ENCODE measurements at places on chromosomes 12 and 14. TPM values are rescaled to one million over a fixed set of nuclear protein-coding genes. Genes with fewer than 3 reads are reported as not detected.
A peak's percentile ranks its signal among the peaks of the same experiment; 100 is the strongest.

ADCY6 gene
- total RNA-seq: 22.4 TPM

LALBA gene
- not detected for total RNA-seq

FLVCR2 gene
- total RNA-seq: 2.8 TPM

KCNH3 gene
- not detected for total RNA-seq

TMEM233 gene
- not detected for total RNA-seq

CLEC9A gene
- total RNA-seq: not detected

B3GNT4 gene
- total RNA-seq: 0.30 TPM

TDRD9 gene
- total RNA-seq: not detected

KRT75 gene
- total RNA-seq: not detected

- DNase-seq: no peak
Observed at GRCh38 chr14:72646861-72647528, 246.9 kb downstream of the DPF3 start.

DNA sequence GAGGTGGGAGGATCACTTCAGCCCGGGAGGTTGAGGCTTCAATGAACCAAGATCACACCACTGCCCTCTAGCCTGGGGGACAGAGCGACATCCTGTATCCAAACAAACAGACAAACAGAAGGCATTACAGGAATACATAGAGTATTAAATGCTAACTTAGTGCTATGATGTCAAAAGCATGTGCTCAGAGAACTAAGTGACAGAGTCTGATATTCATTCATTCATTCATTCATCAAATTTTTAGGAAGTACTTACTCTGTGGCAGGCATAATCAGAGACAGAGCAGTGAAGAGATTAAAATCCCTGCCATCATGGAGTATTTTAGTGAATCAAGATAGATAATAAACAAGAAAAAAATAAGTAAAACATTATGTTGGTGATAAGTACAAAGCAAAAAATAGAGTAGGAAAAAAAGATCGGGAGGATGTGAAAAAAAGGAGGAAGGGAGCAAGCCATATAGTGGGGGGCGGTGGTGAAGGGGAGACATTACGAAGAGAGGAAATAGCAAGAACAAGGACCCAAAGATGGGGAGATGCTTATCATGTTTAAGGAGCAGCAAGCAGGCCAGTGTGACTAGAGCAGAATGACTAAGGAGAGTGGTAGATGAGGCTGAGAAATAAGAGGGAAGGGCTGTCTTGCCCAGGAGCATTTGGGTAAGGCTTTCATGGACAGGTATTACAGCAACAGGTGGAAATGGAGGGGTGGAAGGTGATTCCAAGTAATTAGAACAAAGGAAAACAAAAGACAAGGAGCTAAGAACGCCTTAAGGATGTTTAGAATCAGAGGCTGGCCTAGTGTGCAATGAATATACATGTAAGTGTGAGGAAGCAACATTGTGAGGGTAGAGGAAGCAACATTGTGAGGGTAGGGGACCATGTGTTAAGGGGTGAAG is 2.8 kb downstream of the MAP4K5 start:
- no peak for DNase-seq

GRCh38 chr12:30696103-30696408 is 387 bp upstream of the IPO8 start:
- DNase-seq: no peak

DNA sequence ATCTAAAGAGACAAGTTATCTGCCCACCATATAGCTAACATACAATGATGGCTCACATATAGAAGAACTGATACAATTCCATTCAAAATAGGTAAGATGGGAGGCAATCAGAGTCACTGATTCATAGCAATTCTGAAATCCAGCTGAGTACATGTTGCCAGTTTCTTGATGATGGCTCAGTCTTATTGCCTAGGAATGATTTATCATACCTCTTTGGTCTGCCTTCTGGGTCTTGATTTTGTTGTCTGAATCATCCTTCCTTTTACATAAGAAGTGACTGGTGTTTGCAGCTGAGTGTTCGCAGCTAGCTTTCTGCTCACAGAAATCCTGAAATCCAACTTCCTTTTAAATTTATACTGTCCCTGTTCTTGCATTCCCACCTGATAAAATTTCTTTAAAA is 463.2 kb upstream of the MGAT4C start:
- no peak for DNase-seq

- no peak for DNase-seq
Observed at GRCh38 chr12:25119020-25119419, 75.9 kb downstream of the DNAI7 start.

DNA sequence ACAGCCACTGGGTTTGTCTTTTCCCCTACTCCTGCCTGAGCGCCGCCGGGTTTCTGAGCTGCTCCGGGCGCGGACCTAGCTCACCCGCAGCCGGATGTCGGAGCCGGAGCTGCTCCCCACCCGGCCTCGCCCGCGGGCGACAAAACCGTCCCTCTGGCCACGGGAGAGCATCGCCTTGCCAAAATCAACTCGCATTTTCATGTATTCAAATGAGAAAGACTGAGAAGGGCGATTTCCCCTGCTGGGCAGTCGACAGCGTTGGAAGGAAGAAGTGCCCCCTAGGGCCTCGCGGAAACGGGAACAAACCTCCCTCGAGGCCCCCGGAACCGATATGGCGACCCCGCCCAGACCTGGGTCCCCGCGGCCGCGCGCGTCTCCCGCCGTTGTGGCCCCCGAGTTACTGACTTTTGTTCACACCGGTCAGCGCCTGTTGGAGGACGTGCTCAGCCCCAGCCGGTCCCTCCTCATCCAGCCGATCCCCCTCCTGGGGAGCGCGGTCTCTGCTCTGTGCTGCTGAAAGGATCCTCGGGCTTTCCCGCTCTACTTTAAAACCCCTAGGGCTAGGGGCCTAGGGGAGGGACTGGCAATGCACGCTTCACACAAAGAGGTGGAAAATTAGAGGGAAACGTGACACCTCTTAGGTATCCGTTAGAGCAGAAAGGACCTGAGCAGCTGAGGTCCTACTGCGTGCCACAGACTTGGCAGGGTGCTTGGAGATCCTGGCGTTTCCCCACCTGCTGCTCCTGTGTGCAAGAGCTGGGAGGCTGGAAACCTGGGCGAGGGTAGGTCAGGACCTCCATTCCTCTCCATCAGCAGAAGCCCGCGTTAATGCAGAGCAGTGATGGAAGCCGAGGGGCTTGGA is 4.3 kb downstream of the TTC6 start:
- peak; percentile 74 for DNase-seq

DNA sequence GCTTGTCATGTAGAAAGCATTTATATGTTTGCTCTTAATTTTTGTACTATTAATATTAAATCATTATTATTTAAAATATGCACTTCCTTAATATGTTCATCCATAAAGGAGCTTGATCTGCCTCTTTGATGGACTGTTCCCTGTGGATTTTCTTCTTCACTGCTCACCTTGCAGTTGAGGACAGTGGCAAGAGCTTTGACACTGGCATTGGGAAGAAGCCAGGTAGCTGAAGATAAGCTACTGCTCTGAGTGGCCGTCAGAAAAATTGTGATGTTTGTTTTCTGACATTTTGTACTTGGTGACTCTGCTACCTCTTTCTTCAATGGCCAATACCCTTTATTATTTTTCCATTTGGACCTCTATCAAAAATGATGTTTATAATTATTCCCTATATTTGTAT is 349.4 kb upstream of the NOVA1 start:
- no peak for DNase-seq

DNA sequence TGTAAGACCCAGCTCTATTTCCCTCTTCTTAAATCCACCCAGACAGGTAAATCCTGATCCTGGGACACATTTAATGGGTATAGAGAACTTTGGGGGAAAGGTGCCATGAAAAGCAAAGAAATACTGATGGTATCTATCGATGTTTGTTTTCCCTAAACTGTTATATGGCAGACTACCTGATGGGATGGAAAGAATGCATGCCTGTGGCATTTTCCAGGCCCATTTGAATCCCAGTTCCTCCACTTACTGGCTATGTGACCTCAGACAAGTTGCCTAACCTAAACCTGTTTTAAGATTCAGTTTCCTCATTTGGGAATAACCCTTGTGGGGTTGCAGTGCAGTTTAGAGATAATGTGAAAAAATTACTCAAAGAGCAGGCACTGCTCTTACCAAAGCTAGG is 404.5 kb downstream of the FUT8 start:
- DNase-seq: no peak

- DNase-seq: peak; percentile 5
Observed at GRCh38 chr14:74161526-74162158, 76.9 kb downstream of the LIN52 start.

DNA sequence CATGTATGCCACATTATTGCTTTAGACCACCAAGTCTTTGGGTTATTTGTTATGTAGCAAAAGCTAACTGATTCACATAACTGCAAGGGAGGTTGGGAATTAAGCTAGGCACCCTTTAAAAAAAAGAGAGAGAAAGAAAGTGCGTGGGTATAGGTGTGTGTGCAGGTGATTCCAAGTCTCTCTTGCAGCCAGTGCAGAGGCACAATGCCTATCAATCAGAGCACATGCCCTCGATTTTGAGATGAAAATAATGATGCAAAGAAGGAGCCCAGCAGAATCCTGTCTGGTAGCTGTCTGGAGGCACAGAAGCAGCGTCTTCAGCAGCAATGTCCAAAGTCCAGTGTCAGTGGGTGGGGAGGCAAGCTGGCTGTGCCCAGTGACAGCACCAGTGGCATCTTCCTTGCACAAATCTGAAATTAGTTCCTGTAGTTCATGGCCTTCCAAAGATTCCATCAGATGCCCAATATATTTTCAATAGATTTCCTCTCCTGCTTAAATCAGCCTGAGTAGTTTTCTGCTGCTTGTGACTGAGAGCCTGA is 62.4 kb upstream of the TBPL2 start:
- no peak for DNase-seq

DNA sequence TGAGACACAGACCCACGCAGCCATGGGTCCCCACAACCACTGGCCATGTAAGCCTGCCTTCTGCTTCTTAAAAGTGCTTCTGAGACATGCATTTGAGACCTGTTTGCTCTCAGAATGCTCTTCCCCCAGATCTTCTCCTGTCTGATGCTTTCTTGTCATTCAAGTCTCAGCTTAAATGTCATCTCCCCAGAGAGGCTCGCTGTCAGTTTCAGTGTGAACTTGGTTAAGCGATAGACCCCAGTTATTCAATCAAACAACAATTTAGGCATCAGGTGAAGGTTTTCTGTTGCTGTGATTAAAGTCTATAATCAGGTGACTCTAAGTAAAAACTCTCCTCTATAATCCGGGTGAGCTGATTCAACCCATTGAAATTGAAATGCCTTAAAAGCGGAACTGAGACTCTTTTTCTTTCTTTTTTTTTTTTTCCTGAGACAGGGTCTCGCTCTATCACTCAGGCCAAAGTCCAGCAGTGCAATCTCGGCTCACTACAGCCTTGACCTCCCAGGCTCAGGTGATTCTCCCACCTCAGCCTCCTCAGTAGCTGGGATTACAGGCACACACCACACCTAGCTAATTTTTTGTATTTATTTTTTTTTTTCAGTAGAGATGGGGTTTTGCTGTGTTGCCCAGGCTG is 123.4 kb downstream of the KSR2 start:
- DNase-seq: no peak

DNA sequence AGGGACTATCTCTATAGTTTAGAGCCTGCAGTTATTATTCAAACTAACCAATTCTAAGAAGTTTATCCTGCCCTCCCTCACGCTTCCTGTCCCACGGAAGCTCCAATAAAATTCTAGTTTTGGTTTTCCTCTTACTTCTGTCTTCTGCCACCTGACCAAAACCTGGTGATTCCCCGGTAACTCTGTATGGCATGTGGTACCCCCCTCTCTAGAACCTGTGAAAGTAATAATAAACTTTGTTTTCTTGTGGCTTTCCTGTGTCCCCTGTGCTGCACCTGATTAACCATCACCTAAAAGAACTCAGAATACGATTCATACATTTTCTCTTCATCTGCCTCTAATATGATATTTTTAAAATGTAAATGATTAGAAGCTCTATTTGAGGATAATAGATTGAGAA is 379.8 kb downstream of the APAF1 start:
- DNase-seq: no peak

GRCh38 chr12:750366-751191 is 1.8 kb upstream of the WNK1 start:
- DNase-seq: peak; percentile 17

DNA sequence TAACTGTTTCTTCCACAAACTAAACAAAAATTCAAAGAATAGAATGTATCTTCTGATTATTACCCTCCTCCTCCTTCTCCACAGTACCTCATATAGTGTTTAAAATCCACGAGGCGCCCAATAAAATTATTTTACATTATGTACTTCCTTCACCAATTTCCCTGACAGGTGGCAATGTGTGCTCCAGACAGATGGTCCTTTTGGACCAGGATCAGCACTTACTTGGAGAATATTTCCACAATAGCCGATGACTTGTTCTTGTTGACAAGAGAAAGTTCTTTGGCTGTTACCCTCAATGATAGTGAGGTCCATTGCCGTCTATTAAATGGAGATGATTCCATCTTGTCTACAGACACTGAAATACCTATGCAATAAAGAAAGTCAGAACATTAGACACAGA is 34.9 kb downstream of the LIMA1 start:
- DNase-seq: no peak

DNA sequence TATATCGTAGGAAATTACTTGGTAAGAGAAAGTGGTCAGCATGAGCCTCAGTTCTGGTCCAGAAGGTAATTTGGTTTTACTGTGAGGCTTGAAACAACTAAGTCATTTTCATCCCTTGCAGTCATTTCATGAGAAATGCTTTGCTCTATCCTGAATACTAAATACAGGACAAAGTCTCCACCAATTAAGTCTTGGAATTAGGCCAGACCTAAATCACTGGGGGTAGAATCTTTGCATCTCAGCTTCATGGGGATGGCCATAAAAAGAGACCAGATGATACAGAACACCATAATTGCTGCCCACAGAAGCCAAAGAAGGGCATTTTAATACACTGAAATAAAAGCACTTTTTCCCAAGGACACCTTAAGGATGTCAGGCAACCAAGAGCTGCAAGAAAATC is 277.9 kb upstream of the DCN start:
- no peak for DNase-seq

- DNase-seq: no peak
Observed at GRCh38 chr12:126397660-126398059, 1332.4 kb downstream of the AACS start.

- no peak for DNase-seq
Observed at GRCh38 chr14:49957089-49957852, 64.4 kb downstream of the ARF6 start.

DNA sequence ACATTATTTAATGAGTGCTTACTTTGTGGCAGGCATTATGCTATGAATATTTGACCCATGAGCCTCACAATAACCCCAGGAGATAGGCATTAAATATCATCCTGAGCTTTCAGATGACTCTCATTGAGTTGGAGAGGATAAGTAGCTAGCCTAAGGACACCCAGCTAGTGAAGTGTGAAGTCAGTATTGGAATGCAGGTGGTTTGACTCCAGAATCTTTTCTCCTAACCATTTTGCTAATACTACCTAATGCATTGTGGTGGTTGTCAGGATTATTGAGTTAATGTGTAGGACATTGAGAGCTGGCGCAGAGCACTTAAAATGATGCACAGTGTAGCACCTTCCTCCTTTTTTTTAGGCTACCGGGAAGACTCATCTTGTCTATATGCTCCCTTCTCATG is 3.8 kb upstream of the CDKL1 start:
- DNase-seq: no peak

DNA sequence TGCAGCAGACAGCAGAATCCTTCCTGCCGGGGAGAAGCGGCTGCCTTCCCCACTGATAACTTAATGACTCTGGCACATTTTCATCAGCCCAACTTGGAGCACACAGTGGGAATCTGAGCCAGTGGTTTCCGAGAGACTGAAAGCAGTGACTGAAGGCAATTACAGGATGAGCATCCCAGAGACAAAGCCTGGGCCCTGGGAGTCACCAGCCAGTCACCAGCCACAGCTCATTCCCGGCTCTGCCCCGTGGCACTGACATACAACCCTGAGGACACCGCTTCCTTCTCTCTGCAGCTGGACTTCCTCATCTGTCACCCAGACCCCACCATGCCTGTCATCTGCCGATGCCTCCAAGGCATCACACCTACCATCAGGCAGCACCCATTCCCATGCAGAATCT is 192.3 kb downstream of the DPF3 start:
- DNase-seq: peak; percentile 52

All from neural progenitor cell (in vitro differentiated cells).